ENCODE measurements at places on chromosomes 13 and 19.

GRCh38 chr19:11942843-11943108, 17.9 kb downstream of the ZNF700 start:
- DNase-seq: no peak

- no peak for DNase-seq
Observed at GRCh38 chr13:75869981-75870380, 233.9 kb downstream of the LMO7 start.

GRCh38 chr19:6519289-6519688, 11.5 kb upstream of the TNFSF9 start:
- no peak for DNase-seq

DNA sequence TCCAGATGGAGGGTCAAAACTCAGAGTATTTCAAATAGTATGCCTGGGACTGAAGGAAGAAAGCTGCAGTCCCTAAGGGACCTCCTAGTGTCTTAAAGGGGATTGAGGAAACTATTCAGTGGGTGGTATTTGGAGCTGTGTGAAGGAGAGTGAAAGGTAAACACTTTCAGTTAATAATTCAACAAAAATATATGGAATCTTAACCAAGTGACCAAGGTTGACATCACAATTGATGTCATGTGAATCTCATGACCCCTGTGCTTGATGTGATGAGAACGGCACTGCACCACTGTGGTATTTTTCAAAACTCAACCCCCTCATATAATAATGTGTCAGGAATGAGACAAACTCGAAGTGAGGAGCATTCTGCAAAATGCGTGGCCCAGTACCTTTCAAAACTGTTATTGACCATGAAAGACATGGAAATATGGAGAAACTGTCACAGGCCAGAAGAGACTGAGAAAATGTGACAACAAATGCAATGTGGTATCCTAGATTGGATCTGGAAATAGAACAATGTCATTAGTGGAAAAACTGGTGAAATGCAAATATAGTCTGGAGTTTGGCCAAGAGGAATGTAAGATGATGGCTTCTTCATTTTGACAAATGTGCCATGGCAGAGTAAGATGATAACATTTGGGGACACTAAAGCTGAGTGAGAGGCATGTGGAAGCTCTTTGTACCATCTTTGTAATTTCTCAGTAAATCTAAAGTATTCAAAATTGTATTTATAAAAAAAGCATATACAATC, 553.9 kb downstream of the RFC3 start:
- DNase-seq: no peak

DNA sequence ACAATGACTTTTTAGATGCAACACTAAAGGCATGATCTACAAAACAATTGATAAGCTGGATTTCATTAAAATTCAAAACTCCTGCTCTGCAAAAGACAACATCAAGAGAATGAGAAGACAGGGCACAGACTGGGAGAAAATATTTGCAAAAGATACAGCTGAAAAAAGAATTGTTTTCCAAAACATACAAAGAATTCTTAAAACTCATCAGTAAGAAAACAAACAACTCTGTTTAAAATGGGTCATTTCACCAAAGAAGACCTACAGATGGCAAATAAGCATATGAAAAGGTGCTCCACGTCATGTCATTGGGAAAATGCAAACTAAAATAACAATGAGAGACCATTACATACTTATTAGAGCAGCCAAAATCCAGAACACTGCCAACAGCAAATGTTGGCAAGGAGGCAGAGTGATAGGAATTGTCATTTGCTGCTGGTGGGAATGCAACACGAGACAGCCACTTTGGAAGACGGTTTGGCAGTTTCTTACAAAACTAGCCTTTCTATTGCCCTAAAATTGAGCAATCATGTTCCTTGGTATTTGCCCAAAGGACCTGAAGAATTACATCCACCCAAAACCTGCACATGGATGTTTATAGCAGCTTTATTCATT, 39.2 kb downstream of the FLT1 start:
- DNase-seq: no peak

- DNase-seq: no peak
Observed at GRCh38 chr13:42486711-42487198, 87.2 kb upstream of the TNFSF11 start.
